SJSA1 (cell line): ENCODE measurements at places on chromosomes 1 and 21. TPM values are rescaled to one million over a fixed set of nuclear protein-coding genes. Genes with fewer than 3 reads are reported as not detected.
A peak's percentile ranks its signal among the peaks of the same experiment; 100 is the strongest.

AMY1A gene
- total RNA-seq, result not detected in 2 replicates

DNA sequence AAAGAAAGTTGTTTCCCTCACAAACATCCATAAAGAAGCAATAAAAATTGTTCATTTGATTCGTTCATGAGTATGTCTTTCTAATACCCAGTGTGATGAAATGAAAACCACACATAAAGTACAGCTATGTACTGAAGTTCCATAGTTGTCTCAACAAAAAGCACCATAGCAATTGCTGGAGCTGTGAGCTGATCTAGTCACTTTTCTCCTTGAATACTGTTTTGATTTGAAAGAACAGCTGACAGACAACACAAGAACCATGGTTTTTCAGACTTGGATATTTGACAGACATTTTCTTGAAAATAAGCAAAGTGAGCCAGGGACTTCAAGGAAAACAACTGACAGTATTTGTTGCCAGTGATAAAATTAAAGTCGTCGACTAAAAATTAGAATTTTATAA is 237.1 kb upstream of the PLD5 start:
- no peak for DNase-seq

LINGO4 gene
- not detected in 2 replicates for total RNA-seq

- no peak for DNase-seq
Observed at GRCh38 chr1:115790846-115791245, 22.3 kb upstream of the CASQ2 start.

GRCh38 chr1:116195077-116195868 is 84.1 kb downstream of the MAB21L3 start:
- no peak for DNase-seq

DNA sequence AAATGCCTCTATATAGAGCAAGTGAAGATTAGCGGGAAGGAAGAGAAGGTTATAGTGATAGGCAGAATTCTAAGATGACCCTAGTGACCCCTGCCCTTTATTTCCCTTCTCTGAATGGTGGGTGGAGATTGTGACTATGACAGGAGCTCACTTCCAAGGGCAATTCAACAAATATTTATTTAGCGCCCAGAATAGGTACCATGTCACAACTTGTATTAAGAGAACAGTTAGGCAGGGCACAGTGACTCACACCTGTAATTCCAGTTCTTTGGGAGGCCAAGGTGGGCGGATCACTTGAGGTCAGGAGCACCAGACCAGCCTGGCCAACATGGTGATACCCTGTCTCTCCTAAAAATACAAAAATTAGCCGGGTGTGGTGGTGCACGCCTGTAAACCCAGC is 236.0 kb upstream of the POGK start:
- DNase-seq, result no peak

GRCh38 chr1:169204157-169204556 is 97.7 kb downstream of the ATP1B1 start:
- DNase-seq, result no peak

KLHDC8A gene
- not detected in 2 replicates for total RNA-seq

CHIT1 gene
- not detected in 2 replicates for total RNA-seq

- DNase-seq, result no peak
Observed at GRCh38 chr1:107343601-107344000, 202.8 kb downstream of the NTNG1 start.

PRAMEF1 gene
- not detected in 2 replicates for total RNA-seq

ASH1L gene
- 14.7 and 23.0 TPM in 2 replicates for total RNA-seq

DNA sequence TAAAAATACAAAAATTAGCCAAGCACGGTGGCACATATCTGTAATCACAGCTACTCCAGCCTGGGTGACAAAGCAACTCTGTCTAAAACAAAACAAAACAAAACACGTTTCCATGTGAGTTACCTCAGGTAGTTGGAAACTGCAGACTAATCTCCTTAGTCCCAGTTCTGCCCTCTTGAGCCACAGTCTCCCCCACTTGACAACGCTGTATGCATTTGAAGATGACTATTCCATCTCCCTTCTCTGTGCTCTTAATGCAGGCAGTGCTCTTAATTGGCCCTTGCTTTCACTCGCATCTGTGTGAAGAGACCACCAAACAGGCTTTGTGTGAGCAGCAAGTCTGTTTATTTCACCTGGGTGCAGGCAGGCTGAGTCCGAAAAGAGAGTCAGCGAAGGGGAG is 19.6 kb upstream of the DHCR24 start:
- no peak for DNase-seq

KRTAP7-1 gene
- not detected in 2 replicates for total RNA-seq

- no peak for DNase-seq
Observed at GRCh38 chr1:230925608-230926007, 53.1 kb downstream of the TTC13 start.

DNA sequence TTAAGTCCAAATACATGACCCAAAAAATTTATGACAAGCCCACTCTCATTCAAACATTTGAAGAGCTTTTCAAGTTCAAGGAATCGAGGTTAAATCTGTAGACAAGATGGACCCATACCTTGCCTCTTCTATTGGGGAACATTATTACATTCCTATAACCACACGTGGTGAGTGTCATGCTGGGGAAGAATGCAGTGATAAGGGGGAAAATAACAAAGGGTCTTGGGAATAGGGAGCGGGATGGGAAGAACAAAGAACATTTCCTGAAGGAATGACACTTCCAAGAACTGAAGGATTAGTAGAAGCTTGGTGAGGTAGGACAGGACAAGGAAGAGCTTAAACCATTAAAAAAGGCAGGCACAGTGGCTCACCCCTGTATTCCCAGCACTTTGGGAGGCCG is 18.8 kb downstream of the PDZK1 start:
- no peak for DNase-seq

- no peak for DNase-seq
Observed at GRCh38 chr1:207920444-207921021, 9.6 kb upstream of the CD34 start.

SRSF10 gene
- 145 and 147 TPM in 2 replicates for total RNA-seq

DNA sequence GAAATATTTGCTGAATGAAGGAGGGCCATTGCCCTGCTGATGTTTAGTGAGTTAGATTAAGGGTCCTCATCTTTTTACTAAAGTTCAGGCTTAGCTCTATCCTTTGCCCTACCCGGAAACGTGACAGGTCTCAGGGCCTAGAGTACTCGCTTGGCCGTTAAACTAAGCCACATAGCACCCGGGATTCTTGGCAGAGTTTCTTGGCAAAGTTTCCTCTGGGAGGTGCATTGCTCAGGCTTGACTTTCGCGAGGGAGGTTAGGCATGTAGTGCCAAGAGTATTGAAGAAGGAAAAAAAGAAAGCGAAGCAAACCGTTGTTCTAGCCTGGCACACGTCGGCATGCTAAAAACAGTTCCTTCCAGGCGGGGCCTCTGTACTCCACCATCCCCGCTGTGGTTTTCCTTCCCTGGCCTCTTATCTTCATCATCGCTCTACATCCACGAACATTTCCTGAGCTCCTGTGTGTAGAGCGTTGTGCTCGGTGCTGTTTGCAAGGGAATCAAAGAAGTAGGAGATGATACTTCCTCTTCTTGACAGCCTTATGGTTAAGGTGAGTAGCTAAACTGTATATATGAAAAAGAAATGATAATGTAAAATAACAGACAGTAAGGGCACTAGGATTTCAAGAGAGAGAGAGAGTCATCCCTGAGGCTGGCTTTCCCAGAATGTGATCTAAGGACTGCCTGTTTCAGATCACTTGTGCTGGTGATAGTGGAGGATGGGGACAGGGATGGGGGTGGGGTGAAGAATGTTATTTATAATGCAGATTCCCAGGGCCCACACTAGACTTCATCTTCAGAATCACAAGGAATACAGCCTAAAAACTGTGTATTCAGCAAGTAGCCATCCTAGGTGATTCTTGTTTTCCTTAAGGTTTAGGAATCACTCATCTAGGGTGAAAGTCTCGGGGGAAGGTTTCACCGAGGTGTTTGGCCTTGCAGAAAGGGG is 18.8 kb downstream of the RNF220 start:
- no peak for DNase-seq

DNA sequence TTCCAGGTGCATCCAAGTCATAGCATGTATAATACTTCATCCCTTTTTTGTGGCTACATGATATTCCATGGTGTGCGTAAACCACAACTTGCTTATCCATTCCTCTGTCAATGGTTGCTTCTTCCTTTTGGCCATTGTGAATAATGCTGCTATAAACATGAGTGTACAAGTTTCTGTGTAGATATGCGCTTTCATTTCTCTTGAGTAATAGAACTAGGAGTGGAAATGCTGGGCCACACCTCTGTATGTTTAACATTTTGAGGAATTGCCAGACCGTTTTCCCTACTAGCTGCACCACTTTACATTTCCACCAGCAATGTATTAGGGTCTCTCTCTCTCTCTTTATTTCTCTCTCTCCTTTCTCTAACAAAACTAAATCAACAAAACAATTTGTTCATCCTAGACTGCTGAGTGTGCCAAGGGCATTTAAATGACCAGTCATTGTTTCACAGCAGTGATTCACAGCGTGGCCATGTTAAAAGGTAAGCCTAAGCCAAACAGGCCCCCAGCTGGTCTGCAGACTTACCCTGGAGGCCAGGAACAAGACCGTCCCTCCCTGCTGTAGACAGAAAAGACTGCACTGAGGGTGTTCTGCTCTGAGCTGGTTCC is 53.2 kb upstream of the LYST start:
- peak; percentile 85 for DNase-seq

DNA sequence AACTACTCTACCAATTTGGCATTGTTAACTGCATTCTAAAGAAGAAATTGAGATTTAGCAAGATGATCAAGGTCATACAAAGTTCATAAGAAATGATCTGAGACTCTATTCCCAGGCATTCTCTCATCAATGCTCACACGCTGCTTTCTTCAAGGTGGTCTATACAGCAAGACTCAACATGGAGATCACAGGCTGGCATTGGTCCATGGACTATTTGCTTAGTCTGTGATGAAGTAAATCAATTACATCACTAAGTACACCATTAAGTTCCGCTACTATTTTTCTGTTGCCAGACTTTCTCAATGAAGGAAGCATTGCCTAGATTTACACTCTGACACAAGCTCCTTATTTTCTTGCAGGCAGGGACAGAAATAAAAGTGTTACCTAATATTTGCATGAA is 51.9 kb upstream of the CYP2J2 start:
- no peak for DNase-seq

DNA sequence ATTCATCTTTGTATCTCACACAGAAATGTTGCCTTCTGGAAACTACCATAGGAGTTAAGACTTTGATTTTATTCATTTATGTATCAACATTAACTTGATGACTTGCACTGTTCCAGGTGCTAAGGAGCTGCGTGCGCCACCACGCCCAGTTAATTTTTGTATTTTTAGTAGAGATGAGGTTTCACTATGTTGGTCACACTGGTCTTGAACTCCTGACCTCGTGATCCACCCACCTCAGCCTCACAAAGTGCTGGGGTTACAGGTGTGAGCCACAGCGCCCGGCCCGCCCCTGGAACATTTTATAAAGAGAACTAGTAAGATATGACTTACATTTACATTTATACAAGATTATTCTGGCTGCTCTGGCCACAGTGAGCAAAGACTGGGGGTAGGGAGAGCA is 252.2 kb downstream of the FAF1 start:
- no peak for DNase-seq

MR1 gene
- 17.4 and 18.6 TPM in 2 replicates for total RNA-seq

- no peak for DNase-seq
Observed at GRCh38 chr1:186741640-186742039, 61.4 kb upstream of the PTGS2 start.

- no peak for DNase-seq
Observed at GRCh38 chr1:29805896-29806160, 569.5 kb downstream of the PTPRU start.

DNA sequence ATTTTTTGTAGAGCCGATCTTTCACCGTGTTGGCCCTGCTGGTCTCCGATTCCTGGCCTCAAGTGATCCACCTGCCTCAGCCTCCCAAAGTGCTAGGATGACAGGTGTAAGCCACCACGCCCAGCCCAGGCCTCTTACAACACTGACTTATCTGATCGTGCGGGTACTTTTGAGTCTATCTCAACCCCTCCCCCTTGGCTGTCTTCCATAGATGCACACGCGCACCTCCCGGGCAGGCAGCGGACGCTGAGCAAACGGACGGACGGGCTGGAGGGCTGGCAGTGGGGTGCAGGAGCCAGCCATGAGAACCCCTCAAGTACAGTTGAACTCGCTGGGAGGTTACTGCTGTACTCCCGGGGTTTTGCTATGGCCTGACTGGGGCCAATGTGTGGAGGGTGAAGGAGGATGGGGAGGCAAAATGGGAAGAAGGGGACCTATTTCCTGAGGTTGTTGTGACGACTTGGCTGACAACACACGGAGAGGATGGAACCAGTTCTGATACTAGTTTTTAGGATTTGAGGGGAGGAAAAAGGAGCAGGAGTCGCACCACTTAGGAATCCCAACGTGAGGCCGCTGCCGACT is 959 bp downstream of the CD58 start:
- no peak for DNase-seq

VWA1 gene
- total RNA-seq, result 0.31 and 1.0 TPM in 2 replicates

TRIM67 gene
- total RNA-seq, result 0.47 and 0.61 TPM in 2 replicates

LRRC38 gene
- not detected in 2 replicates for total RNA-seq

CRYAA gene
- total RNA-seq, result not detected in 2 replicates

DNA sequence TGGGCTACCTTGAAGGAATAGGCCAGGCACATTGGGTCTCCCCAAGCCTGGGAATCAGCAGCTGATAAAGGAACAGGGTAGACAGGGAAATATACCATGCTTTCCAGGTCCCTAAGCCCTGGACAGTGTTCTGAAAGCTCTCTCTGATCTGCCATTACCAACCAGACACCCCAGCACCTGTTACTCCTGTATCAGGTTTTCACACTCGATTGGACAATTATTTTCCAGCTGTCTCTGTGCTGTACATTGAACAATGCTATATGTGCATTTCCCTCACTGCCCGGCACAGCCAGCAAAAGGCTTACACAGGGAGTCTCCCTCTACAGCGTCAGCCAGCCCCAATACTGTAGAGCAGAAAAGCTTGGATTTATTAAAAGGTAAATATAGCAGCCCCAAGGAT is 4.7 kb downstream of the CFAP45 start:
- DNase-seq, result no peak

- DNase-seq, result no peak
Observed at GRCh38 chr1:173445164-173445563, 32.0 kb upstream of the PRDX6 start.

DNA sequence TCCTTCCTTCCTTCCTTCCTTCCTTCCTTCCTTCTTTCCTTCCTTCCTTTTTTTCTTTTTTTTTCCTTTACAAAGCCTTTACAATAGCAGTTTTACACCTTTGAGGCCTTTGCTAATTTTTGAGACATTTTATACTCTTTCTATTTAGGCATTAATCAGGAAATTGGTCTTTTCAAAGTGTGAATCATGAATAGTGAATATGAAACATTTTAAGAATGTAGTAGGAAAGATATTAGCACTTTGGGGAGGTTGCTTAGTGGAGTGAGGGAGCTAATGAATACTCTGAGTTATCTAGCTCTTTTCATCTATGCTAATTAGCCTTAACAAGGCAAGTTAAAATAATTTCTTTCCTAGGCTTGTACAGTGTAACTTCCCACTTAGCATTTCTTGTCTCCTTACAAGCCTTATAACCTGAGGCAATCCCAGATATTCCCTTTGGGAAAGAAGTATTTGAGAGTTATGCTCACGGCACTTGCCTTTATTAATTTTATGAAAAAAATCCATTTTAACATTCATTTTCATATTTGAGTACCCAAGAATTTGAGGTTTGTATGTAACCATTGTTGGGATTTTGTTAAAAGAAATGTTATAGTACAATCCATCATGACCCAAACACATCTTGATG is 122.6 kb downstream of the NTNG1 start:
- no peak for DNase-seq

GRCh38 chr1:59232216-59232615 is 64.7 kb upstream of the FGGY start:
- no peak for DNase-seq

TBX19 gene
- total RNA-seq, result 0.47 and 1.4 TPM in 2 replicates

TSSK3 gene
- not detected in 2 replicates for total RNA-seq

- no peak for DNase-seq
Observed at GRCh38 chr1:40818264-40818961, 34.8 kb downstream of the KCNQ4 start.

- DNase-seq, result no peak
Observed at GRCh38 chr1:77421504-77422233, 139.8 kb downstream of the AK5 start.
